ENCODE measurements at places on chromosomes 5 and 9. TPM values are rescaled to one million over a fixed set of nuclear protein-coding genes. Genes with fewer than 3 reads are reported as not detected.

Gene ITGA2
- total RNA-seq, result 0.10 TPM

Gene FAM78A
- total RNA-seq, result 46.2 TPM

DNA sequence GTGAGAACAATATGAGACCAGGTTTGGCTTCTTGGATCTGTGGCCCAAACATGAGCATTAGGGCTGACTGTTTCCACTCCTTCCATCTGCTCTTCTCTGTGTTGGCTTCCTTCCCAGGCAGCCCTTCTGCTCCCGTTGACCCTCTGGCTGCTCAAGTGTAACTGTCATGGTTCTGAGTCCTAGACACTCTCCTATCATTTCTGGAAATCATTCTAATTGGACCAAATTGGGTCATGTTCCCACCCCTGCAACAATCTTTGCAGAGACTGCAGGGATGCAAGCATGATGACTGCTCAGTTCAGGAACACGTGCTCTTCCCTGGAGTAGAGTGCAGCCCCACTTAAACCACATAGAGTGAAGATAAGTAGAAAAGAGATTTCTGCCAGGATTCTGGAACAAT lies 741.4 kb downstream of the TAF11L14 start:
- DNase-seq, result no peak

DNA sequence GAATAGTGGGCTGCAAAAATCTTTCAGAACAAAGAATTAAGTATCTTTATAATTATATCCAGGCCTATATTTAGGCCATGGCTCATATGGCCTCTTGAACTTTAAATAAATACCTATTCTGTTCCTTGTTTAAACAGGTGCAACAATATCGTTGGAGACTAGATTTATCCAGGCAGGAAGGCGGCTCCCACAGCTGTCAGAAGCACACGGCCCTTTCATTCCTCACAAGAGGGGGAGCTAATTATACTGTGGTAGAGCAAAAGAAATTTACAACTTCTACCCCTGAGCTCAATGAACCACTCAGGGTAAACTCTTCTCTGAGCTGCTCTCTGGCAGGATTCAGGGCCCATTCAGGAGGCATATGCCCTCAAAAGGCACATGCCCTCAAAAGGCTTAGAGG lies 31.3 kb downstream of the TMEM174 start:
- no peak for DNase-seq

Measured in natural killer cell treated with Interleukin-12 subunit alpha and Interleukin-12 subunit beta and Interleukin-15 and Interleukin-18, amount 100 ng/mL, for 72 hours (primary cell).